Natural killer cell treated with Interleukin-12 subunit alpha and Interleukin-12 subunit beta and Interleukin-15 and Interleukin-18, amount 100 ng/mL, for 72 hours (primary cell): ENCODE measurements at places on chromosomes 1 and 21. TPM values are rescaled to one million over a fixed set of nuclear protein-coding genes. Genes with fewer than 3 reads are reported as not detected.

- no peaks in the 10 kb centered on the region for H3K36me3 ChIP-seq
- no peak overlapping the region for H3K27ac ChIP-seq
- no peak overlapping the region for H3K4me3 ChIP-seq
- H3K27me3 ChIP-seq: peaks cover 4% of the 10 kb centered on the region
- no peak for DNase-seq
Observed at GRCh38 chr21:26136671-26137070, 33.9 kb downstream of the APP start.

- H3K4me3 ChIP-seq: no peak overlapping the region
- no peaks in the 10 kb centered on the region for H3K4me1 ChIP-seq
- no peak for DNase-seq
- H3K27ac ChIP-seq: no peak overlapping the region
- no peaks in the 10 kb centered on the region for H3K36me3 ChIP-seq
Observed at GRCh38 chr21:32182449-32182848, 96.4 kb downstream of the MIS18A start.

GRCh38 chr1:233241759-233242158, 53.8 kb downstream of the PCNX2 start:
- H3K4me3 ChIP-seq: no peak overlapping the region
- H3K4me1 ChIP-seq: peaks cover 9% of the 10 kb centered on the region
- no peaks in the 10 kb centered on the region for H3K36me3 ChIP-seq
- no peak overlapping the region for H3K27ac ChIP-seq
- DNase-seq: no peak

SYF2 gene
- 32.7 TPM for total RNA-seq

DNA sequence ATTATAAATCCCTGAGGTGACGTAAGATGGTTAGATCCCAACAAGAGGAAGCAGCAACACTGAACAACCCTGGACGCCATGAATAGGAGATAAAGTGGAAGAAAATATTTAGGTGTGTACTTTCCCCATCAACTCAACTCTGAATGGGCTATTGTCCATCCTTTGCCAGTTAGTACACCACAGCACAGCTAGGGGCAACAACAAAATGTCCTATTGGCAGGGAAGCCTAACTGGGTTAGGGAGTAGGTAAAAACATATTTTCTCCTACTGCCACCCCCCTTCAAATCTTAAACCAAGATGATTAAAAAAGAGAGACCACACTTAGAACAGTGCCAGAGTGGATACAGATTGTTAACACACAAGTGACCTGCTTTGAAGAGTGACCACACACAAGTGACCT, 220.0 kb downstream of the LBR start:
- no peaks in the 10 kb centered on the region for H3K36me3 ChIP-seq
- no peak overlapping the region for H3K4me3 ChIP-seq
- no peaks in the 10 kb centered on the region for H3K4me1 ChIP-seq
- DNase-seq: no peak
- no peak overlapping the region for H3K27ac ChIP-seq

DNA sequence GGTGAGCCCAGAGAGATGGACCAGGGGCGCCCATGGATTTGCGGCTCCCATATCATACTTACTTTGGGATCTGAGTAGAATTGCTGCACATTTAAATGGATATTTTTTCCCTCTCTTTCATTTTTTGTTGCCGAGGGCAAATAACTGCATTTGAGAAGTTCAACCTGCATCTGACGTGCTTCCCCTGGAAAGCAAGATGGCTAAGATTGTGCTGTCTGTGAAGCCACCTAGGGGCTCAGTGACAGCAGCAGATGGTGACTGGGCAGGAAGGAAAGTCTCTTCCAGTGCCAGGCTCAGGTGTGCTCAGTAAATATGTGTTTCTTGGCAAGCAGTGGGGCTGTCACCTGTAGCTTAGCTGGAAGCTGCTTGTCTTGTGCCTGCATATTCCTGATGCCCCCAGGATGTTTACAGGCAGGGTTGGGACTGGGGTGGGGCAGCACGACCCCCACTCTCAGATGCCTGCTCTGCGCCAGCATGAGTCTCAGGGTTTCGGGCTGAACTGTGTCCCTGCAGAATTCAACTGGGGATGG, 59.8 kb upstream of the ETV3 start:
- H3K4me1 ChIP-seq: peaks cover 6% of the 10 kb centered on the region
- H3K27me3 ChIP-seq: peaks cover 26% of the 10 kb centered on the region
- no peak for DNase-seq
- H3K27ac ChIP-seq: no peak overlapping the region
- no peaks in the 10 kb centered on the region for H3K36me3 ChIP-seq
